Stimulated activated naive CD8-positive, alpha-beta T cell treated with anti-CD3 and anti-CD28 coated beads, Interleukin-15, Interleukin-2, amounts not matched to agents 100 U/mL and 50 U/mL, for 24 hours (primary cell): ENCODE measurements at places on chromosomes 5 and 9.

- no peak for DNase-seq
Observed at GRCh38 chr5:40828021-40828631, 6.9 kb downstream of the RPL37 start.

DNA sequence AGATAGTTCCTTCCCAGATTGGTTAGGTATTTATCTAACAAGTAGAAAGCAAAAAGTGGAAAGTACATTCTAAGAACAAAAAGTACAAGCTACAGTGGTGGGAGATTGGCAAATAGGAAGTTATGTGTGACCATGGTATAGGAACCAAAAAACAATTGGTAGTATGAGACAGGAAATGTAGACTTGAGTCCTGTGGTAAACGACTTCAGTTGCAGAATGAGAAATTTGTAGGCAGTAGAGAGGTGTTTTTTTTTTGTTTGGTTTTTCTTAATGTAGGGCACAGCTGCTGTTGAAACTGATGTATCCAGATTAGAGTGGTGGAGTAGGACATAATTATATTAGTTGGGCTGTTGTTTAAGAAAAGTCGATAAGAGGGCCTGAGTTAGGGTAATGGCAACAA lies 72.0 kb downstream of the CCNH start:
- DNase-seq, result no peak

- DNase-seq, result no peak
Observed at GRCh38 chr9:112771359-112772214, 21.0 kb downstream of the SNX30 start.

- DNase-seq, result no peak
Observed at GRCh38 chr5:14735944-14736343, 71.4 kb downstream of the OTULIN start.

- DNase-seq, result peak; percentile 98
Observed at GRCh38 chr9:97696803-97697601, at the start of gene XPA. TSS of gene XPA (minus strand) at chr9:97697340. CDS start at chr9:97697292, 48 bp downstream.

- DNase-seq, result no peak
Observed at GRCh38 chr9:8816361-8816760, 1016.8 kb upstream of the DMAC1 start.

DNA sequence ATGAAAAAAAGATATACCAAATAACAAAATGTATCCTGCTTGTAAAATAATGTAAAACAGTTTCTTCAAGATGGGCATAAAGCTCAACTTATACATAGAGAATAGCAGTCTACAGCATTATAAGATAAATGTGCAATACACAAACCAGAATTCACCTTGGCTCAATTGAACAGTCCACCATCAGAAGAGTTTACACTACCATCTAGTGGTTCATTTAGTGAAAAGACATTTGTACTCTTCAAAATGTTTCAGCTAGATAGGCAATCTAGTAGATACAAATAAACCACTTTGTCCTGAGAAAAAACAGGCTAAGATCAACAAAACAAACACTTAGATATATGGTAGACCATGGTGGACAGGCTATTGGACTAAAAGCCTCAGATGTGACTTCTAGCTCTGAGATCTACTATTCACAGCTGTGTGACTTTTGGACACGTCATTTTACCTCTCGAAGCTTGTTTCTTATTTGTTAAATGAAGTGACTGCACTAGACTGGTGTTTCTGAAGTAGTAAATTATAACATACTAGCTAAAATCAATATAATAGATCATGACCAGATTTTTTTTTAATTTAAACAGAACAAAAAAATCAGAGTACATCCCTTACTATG lies 22.1 kb upstream of the TPD52L3 start:
- no peak for DNase-seq

DNA sequence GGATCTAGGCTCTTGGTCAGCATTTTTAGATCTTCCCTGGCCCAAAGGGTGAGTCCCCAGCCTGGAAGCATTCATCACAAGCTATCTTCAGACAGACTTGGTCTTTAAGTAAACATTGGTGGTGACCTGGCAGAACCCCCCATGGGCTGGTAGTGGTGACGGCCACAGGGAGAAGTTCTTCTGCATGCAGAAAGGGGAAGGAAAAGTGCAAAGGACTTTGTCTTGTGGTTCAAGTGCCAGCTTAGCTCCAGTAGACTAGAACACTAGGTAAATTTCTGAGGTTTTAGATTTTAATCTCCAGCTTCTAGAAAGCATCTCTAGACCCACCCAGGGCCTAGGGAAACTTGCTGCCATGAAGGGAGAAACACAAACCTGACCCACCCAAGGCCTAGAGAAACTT lies 584.0 kb downstream of the CHSY3 start:
- DNase-seq, result no peak

- no peak for DNase-seq
Observed at GRCh38 chr9:103188781-103189350, 193.7 kb downstream of the CYLC2 start.

DNA sequence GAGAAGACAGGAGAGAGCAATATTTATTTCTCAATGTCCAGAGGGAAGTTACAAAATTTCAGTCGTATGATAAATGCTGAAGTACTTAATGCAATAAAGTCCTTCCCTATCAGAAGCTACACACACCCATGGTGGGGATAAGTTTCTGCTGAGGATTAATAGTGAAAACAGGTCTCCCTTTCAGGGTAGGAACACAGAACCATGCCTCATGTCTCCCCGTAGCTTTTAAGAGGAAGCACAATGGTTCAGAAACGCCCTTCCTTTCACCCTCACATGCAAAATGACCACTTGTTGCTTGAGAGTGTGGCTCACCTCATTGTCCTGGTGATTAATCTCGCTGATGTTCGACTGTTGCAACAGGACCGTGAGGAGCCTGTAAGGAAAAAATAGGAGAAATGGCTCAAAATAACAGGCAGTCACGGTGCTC lies 73.6 kb downstream of the ANKRD55 start:
- DNase-seq, result no peak
